Cortex of kidney (tissue), 1 donor: ENCODE measurements at places on chromosomes 1 and 21.

- DNase-seq, result no peak
Observed at GRCh38 chr1:203597331-203598090, 29.1 kb upstream of the ATP2B4 start.

DNA sequence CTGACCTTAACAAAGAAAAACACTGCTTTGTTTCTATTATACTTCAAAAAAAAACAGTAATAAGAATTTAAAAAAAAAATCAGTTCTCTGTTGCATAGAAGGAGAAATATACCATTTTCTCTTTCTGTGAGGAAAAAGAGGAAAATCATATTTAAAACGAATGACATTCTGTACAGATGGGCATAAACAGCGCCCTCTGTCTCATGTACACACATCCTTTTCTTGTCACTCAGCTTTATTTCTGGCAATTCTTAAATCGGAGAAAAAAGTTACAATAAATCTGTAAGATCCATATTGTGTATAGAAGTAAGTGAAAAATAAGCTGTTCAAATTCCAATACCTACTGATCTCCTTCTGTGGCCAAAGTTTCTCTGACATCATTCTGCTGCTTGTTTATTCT, 245.4 kb downstream of the SMYD3 start:
- no peak for DNase-seq

DNA sequence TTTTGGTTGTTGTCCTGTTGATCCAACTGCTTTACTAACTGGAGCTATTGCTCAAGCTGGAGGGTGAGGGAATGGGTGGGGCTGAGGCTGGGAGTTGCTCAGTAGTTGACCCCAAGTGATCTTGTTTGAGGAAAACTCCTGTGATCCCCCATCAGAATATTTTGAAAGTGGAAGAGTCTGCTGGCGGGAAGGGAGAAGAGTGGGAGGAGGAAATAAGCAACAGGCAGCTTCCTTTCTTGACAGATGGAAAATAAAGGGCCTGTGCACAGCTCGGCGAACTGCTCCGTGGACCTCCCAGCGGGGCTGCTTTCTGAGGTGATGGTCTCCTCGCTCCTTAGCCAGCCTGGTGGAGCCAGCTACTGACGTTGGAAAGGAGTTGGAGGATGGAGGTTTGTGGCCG, 199.1 kb upstream of the LMO4 start:
- no peak for DNase-seq

GRCh38 chr1:245874942-245875580, 632.0 kb downstream of the SMYD3 start:
- DNase-seq, result no peak

- DNase-seq, result no peak
Observed at GRCh38 chr1:64356636-64357256, 113.2 kb upstream of the CACHD1 start.

- no peak for DNase-seq
Observed at GRCh38 chr1:150576794-150577556, 2.4 kb downstream of the MCL1 start.

GRCh38 chr1:81259625-81260411, 540.9 kb upstream of the ADGRL2 start:
- DNase-seq, result no peak

DNA sequence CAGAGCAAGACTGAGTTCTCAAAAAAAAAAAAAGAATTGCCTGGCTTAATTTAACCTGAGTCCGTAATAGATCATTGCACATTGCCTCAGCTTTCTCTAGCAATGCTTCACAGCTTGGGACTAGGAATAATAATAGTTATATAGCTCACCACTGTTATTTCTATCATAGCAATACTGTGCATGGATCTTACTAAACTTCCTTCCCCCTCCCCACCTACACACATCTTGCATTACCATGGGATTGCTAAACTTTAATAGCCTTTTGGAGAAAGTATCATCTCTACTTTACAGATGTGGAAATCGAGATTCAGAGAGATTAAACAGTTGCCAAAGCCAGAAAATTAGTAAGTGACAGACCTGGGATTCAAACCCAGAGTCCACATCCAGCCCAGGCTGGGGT, 99.4 kb downstream of the ATP5PO start:
- DNase-seq, result no peak

DNA sequence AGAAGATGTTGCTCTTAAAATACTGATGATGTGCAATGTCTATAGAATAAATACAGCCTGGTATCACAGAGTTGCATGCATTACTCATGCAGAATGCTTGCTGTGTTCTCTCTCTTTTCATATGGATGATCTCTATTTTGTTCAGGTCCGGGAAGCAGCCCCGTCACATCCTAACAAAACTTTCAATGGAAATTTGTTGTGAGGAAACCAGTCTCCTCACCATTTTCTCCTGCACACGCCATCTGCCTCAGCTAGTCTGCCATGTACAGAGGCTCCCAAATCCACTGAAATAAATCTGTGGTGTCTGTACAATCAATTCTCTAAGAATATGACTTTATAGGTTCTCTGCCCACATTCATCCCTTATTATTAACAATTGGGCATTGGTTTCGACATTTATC, 42.4 kb downstream of the DAB1 start:
- DNase-seq, result no peak

DNA sequence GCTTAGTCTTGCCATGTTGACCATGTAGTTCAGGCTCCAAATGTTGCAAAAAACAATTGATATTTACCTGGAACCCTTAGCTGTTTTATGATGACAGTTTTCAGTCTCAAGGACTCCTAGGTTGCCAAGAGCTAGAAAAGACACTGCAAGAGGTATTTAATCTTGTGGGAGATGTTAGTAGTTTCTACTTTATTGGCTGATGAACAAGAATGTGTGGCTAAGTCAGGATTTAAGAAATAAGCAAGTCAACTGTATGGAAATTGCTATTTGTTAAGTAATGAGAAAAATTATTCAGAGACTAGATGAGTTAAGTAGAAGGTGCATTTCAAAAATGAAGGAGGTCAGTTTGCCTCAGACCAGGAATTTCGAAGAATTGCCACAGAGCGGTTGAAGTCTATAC, 639.7 kb upstream of the USP24 start:
- no peak for DNase-seq

- no peak for DNase-seq
Observed at GRCh38 chr1:32055416-32055815, 17.3 kb upstream of the TMEM39B start.

GRCh38 chr1:157597959-157598667, at the start of gene FCRL4:
Gene FCRL4, minus strand, starts transcription at chr1:157598085. Its CDS starts 141 bp downstream, at chr1:157597944.
- no peak for DNase-seq

DNA sequence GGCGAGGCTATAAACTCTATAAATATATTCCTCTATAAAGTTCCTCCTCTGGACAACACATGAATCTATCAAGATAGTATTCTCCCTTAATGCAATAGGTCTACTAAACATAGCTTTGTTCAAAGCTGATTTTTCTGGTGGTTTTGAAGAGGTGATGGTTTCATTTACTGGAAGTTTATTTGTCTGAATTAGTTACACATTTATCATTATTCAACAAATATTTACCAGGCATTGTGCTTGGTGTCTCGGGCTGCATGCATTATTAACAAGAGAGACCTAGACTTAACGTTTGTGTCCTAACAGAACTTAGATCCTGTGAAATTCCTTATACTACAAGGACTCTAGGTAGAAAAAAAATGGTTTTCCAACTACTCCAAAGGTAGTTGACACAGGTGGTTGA, 511.4 kb upstream of the B3GALT2 start:
- no peak for DNase-seq

DNA sequence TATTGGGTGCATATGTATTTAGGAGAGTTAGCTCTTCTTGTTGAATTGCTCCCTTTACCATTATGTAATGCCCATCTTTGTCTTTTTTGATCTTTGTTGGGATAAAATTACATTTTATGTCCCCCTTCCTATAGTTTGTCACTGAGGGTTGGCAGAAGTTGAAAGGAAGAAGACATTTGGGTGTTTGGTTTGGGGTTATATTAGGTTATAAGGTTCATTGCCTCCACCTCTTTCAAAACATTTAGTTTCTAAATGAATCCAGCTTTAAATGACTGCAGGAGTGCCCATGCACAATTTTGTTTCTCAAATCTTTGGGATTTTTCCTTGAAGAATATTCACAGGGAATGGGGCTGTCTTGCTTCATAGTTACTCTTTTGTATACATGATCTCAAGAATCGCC, 14.6 kb upstream of the LGALS8 start:
- no peak for DNase-seq

DNA sequence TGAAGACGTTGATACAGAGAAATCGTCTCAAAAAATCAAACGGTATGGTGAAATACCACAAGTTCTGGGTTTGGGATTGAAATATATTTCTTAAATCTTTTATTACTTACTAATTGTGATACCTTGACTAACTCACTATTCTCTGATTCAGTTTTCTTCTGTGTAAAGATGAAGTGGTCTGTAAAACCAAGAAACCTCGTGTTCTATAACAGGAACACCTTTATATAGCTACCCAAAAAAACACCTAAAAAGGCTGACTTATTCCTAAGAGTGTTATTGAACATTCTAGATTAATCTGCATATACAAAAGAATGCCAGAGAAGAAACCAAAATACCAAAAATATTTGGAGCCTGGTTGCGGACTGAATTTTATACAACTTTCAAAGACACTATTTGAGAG, 721 bp downstream of the LRRIQ3 start:
- no peak for DNase-seq

- no peak for DNase-seq
Observed at GRCh38 chr1:89965193-89965768, 29.6 kb upstream of the ZNF326 start.

DNA sequence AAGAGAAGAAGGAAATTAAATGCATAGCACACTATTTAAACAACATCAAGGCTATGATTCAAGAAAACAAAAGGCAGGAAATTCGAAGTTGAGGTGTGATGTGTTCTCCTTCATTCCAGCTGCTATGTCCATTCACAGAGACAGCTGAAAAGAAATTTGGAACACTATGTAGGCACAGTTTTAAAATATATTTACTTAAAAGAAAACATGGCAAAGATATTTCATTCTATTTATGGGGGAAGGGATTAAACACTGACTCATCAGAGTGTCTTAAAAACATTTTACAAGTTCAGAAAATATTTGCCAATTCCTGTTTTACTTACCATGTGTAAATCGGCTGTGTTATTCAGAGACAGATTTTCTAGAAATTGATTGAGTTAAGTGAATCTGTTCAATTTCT, 39.4 kb upstream of the NGF start:
- DNase-seq, result no peak

DNA sequence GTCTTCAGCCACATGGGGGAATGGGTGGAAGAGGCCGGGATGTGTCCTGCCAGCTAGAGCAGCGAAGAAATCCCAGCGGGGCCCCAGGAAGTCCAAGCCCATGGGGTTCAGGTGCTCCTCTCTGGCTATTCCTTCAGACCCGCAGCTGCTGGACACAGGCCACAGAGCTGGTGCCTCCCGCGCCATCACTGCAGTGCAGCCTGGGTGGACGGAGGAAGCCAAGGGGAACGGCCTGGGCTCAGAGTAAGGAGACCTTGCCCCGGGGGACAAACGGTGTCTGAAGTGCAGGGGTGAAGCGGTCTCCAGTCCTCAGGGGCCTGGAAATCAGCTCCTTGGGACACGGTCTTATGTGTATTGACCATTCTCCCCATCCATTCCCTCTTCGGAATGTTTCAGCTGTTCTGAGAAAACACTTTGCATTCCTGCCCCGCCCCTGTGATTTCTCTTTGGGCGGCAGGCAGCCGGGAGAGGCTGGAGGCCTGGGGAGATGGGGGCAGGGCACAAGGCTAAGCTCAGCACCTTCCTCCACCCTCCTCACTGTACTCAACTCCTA, 18.4 kb downstream of the MTHFR start:
- DNase-seq, result no peak
